ENCODE measurements at places on chromosomes 1 and 21. TPM values are rescaled to one million over a fixed set of nuclear protein-coding genes. Genes with fewer than 3 reads are reported as not detected.
A peak's percentile ranks its signal among the peaks of the same experiment; 100 is the strongest.

Gene PBXIP1
- total RNA-seq: 29.9 TPM

DNA sequence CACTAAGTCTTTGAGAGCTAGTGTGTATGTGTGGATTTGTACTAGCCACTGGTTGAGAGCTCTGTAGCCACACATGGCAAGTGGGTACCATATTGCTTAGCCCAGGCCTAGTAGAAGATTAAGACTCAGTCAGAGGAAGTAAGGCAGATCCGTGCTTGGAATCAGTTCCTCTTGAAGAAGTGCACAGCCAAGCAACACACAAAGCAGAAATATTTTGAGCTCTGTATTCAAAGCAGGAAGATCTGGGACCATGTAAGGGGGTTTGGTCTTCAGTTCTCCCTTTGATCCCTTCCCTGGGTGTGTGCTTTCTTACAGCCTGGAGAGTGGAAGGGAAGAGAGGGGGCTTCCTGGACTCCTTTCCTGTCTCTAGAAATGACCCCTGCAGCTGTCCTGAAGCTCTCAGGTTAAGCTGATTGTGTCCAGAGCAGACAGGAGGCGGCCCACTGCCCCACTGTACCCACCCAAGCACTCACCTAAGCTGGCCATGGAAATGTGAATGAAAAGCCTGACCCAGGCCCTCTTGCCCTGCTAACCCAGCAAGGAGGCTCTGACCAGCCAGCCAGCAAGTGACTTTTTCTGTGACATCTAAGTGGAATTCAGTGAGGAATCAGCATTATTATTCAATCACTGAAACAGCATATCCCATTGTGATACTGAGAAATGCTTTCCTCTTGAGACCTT, 3.6 kb downstream of the ETS2 start:
- DNase-seq: no peak

Gene OR2L5
- total RNA-seq: 0.22 TPM

DNA sequence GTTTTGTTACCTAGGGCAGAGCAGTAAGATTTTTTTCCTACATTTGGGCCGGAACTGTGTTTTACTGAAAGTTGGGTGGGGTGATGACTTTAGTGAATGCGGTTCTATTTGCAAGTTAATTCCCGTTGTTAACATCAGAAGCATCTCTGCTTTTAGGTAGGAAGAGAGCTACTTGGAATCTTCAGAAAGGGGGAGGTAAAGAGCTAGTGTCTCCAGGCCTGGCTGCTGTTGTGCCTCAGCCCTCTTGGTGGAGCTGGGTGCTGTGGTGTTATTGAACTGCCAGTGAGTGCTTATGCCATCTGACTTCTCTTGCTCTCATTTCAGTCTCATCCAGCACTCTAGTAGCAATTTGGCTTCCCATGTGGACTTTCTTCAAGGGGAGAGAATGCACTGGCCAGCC, 3.4 kb downstream of the KDM4A start:
- DNase-seq: peak; percentile 39

Gene GPR37L1
- not detected for total RNA-seq

Gene TMCC2
- 80.1 TPM for total RNA-seq

Gene CFAP141
- not detected for total RNA-seq

GRCh38 chr1:39282537-39283216, 78.2 kb downstream of the MACF1 start:
- DNase-seq: no peak

GRCh38 chr1:160078512-160079195, 2.7 kb upstream of the KCNJ9 start:
- peak; percentile 66 for DNase-seq

Gene NBPF10
- 0.25 TPM for total RNA-seq

Gene ST6GALNAC3
- total RNA-seq: 6.5 TPM

- DNase-seq: peak; percentile 12
Observed at GRCh38 chr1:2356401-2356800, 35.0 kb downstream of the MORN1 start.

Gene MASP2
- not detected for total RNA-seq

DNA sequence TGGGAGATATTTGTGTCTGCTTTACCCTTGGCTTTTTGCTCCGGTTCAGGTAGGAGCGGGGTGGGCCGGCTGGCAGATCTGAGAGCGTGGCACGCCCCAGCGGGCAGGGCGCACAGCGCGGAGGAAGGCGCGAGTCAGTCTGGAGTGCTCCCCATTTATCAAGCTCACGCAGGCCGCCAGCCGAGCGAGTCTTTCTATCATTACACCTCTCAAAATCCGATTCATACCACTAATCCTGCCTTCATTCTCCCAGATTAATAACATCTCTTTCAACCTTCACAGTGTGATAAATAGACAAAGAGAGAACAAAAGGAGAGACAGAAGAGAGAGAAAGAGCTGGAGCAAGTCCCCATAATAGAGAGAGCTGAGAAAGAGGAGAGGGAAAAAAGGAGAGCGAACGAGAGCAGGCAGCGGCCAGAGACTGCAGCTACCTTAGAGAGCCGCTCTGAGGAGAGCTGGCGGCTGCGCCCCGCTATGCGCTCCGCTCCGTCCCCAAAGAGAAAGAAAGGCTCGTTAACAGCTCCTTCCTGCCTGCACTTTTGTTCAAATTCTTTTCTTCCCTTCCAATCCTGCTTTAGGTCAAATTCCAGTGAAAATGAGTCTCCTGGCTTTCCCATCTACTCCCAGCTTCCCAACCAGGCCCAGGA, 48.0 kb downstream of the DMAP1 start:
- no peak for DNase-seq

GRCh38 chr1:36327421-36328087, 4.1 kb upstream of the EVA1B start:
- no peak for DNase-seq

DNA sequence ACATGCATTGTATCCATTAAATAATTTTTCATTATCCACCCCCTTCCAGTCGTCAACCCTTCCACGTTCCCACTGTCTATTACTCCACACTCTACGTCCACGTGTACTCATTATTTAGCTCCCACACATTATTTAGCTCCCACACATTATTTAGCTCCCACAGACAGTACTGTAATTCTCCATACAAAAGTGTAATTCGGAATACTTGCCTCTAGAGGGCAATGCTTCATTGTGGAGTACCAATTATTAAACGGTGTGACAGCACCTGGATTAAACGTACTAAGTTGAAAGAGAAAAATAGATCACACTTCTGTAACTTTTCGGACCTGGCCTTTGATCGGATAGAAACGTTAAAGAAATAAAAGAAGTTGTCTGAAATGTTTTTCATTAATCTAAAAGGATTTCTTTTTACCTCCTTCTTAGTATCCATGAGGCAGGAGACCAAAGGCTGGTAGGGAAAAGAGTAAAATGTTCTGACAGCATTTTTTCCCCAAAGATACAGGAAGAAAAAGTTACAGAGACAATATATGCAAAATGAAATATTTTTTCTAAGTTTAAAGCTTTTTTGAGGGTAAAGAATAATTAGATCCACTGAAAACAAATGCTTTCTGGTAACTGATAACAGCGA, 99.2 kb downstream of the LHX8 start:
- no peak for DNase-seq

- no peak for DNase-seq
Observed at GRCh38 chr1:232764458-232765251, 40.6 kb upstream of the MAP10 start.

DNA sequence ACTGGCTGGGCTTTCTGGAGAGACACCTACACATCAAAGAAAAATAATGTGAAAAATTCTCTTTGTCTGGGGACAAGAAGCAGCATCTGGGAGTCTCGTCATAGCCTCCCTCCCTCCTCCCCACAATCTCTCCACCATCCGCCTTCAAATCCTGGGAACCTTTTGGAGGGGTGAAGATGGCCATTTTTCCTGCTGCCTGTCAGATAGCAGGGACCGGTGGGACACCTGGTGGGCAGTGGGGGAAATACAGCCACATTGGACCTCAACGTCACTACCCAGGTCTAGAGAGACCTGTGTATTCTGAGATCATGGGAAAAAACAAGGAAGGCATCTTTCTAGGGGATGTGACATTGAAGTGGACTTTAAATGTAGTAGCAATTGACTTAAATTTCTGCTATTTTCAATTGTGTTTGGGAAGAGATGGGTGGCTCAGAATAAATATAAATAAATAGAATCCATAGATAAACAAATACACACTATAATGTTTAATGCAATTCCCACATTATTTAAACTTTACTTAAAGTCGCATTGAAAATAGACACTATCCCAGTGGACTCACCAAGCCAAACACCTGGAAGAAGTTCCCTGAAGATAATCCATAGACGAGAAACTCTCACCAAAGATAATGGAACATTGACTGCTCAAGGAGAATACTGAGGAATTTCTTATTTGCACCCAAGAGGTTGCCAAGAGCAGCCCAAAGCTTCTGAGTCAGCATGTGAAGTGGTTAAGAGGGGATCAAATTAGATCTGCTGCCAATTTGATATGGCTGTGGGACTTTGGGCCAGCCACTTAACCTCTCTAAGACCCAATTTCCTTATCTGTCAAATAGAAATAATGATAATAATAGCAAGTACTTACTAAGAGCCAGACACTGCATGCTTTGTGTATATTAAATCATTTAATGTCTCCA, 147.6 kb upstream of the CAMK1G start:
- peak; percentile 96 for DNase-seq

DNA sequence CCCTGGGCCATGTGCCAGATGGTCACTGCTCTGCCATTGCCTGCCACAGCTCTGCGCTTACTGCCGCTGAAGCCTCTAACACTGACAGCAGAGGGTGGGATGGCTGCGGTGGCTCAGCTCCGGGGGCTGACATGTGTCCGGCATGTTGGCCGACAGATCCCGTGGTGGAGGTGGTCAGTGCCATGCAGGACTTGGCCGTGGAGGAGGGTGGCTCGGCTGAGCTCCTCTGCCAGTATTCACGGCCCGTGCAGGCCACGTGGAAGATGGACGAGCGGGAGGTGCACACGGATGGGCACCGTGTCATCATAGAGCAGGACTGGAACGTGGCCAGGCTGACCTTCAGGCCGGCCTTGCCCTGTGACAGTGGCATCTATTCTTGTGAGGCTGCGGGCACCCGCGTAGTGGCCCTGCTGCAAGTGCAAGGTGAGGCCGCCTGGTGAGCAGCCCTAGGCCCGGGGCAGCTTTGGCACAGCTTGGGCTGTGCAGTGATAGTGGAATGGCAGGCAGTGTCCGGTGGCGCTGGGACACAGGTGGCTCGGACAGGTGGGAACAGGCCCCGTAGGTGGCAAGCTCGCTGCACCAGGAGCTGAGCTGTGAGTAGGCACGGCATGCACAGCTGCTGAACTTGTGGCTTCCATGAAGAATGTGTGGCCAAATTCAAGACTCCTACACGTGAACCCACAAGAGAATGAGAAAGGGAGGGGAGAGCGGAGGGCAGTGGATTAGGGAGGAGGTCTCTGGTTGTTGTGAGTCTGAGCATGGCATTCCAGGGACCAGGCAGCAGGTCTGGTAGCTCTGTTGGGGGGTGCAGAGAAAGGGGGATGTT, 91.8 kb downstream of the TRIM11 start:
- no peak for DNase-seq

GRCh38 chr1:177780096-177780700, 189.7 kb downstream of the SEC16B start:
- no peak for DNase-seq

Gene AMY1A
- not detected for total RNA-seq

Gene GRIK1
- 0.39 TPM for total RNA-seq

- DNase-seq: no peak
Observed at GRCh38 chr1:11299225-11299574, 26.2 kb downstream of the UBIAD1 start.

Gene U2AF1
- total RNA-seq: 31.9 TPM

- no peak for DNase-seq
Observed at GRCh38 chr1:116322752-116323405, 50.2 kb upstream of the ATP1A1 start.
